Karpas-422 (cell line): ENCODE measurements at places on chromosomes 6 and 20.
A peak's percentile ranks its signal among the peaks of the same experiment; 100 is the strongest.

DNA sequence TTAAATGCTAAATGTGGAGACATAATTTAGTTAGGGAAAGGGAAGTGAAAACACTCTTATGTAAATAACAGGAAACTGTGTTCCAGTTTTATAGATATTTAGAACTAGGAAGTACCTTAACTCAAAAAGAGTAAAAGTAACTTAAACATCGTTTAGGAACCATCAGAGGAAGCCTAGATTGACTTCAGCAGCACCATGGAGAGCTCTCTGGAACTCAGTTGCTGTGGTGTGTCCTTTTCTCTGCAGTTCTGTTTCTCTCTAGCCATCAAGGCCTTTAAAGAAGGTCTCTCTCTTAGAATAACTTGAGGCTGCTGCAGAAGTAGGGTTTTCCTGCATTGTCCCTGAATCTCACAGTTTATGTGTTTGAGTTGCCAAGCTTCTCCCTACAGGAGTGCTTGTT, 26.9 kb downstream of the CLVS2 start:
- DNase-seq = no peak

GRCh38 chr20:574297-574942, 30.8 kb upstream of the CSNK2A1 start:
- DNase-seq = no peak

GRCh38 chr20:41344938-41345728, 4.5 kb downstream of the LPIN3 start:
- DNase-seq = no peak

GRCh38 chr20:52465991-52466390, 274.4 kb upstream of the ZFP64 start:
- no peak for DNase-seq

GRCh38 chr20:25033265-25033923, 24.5 kb downstream of the ACSS1 start:
- no peak for DNase-seq

GRCh38 chr20:20083807-20084206, 31.5 kb downstream of the CFAP61 start:
- DNase-seq = peak; percentile 75

- DNase-seq = peak; percentile 78
Measured at GRCh38 chr6:147204060-147204785, at the start of gene STXBP5. STXBP5 (plus strand) TSS chr6:147204417; CDS start chr6:147204533, 116 bp downstream.

DNA sequence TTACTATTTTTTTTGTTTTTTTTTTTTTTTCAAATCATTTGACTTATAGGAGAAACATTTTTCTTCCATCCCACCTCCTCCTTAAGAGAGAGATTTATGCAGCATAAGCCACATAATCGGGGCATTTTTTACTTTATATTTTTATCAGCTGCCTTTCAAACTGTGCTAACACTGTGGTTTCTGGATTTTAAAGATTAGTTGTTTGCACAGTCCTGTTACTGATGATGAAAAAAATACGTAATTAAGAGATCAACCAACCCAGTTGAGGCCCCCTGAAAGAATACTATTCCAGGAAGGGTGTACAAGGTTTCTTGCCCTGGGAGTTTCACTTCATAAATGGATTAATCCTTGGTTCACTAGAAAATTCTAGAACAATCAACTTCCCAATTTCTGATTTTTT, 68.3 kb downstream of the MMS22L start:
- no peak for DNase-seq

DNA sequence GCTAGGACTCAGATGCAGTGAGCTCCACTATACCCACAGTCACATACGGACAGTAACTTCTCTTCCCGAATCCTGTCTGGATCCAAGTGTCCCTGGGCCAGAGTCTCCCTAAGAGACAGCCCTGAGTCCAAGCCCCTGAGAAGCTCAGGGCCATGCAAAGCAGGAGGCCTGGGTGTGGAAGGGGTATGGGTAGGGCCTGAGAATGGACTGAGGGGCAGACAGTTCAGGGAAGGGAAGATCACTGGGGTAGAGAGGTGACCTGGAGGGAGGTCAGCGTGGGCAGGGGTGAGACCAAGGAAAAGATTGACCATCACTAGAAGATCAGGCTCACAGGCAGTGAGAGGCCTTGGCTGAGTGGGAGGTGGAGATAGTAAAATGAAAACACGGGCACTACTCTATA, 8.8 kb downstream of the RPS6KA2 start:
- no peak for DNase-seq

GRCh38 chr6:35185302-35185681, 28.5 kb upstream of the SCUBE3 start:
- DNase-seq = no peak

DNA sequence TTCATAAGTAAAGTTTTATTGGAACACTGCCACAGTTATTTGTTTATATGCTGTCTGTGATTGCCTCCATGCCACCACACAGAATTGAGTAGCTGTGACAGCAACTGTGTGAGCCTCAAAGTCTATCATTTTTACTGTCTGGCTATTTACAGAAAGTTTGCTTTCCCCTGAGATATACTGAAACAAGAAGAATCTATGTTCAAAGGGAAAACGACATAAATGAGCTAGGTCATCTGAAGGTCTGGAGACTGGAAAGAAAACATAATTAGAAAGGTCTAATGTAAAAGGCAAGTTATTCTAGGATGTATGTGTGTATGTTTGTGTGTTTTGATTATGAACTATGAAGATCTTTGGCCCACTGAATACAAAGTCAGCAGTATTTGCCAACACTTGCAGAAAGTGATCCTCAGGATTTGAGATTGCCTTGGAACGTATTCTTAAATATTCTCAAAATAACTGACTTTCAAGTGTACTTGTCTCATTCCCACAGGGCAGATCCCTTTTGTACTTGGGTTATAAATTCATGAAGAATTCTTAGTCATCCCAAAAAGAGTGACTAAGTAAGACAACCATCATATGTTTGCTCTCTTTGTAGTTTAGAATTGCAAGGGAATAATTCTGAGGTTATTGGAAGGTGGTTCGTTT, 677.7 kb downstream of the DOK5 start:
- DNase-seq = no peak

DNA sequence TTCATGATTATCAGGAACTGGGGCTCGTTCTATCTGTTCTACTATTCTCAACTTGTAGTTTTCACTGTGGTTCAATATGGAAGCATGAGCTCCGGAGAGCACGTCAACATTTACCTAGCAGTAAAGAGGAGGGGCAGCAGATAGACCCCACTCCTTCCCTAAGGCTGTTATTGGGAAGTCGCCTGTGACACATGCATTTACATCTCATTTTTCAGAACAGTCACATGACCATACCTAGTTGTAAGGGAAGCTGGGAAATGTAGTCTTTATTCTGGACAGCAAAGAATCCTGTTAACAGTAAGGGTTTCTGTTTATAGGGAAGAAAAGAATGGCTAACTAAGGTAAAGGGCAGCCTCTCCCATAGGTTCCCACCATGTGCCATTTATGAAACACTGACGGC, 158.3 kb downstream of the ZFP64 start:
- no peak for DNase-seq

GRCh38 chr6:146287691-146288369, 255.8 kb upstream of the RAB32 start:
- DNase-seq = no peak

- DNase-seq = no peak
Measured at GRCh38 chr6:25009393-25009710, 73.6 kb upstream of the RIPOR2 start.

DNA sequence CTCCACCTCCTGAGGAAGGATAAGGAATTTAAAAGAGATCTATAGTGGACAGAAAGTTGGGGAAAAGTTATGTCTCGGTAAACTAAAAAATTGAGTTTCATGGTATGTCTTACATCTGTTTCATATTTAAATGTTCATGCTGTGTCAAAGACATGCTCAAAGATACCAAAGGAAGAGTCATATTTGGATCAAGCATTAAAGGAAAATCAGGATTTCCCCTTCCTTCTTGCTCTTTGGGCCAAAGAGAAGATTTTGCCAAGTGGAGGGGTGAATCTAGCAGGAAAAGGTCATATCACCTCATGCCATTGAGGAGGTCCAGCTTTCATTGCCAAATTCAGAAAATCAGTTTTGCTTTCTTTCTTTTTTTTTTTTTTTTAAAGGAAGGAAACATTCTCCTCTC, 192.4 kb downstream of the OGFRL1 start:
- DNase-seq = no peak

DNA sequence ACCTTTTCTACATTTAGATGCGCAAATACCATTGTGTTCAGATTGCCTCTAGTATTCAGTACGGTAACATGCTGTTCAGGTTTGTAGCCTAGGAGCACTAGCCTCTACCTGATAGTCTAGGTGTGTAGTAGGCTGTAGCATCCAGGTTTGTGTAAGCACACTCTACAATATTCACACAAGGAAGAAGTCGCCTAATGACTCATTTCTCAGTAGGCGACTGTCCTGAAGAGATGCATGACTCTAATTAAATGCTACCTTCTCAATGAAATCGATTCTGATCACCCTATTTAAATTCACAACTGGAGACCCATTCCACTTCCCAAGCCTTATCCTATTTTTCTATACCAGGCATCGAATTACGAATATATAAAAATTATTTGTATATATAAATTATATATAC, 1.3 kb downstream of the MCUR1 start:
- no peak for DNase-seq

- no peak for DNase-seq
Measured at GRCh38 chr20:42130810-42131596, 512.8 kb upstream of the CHD6 start.

- DNase-seq = no peak
Measured at GRCh38 chr6:147067184-147067583, 137.0 kb upstream of the STXBP5 start.

DNA sequence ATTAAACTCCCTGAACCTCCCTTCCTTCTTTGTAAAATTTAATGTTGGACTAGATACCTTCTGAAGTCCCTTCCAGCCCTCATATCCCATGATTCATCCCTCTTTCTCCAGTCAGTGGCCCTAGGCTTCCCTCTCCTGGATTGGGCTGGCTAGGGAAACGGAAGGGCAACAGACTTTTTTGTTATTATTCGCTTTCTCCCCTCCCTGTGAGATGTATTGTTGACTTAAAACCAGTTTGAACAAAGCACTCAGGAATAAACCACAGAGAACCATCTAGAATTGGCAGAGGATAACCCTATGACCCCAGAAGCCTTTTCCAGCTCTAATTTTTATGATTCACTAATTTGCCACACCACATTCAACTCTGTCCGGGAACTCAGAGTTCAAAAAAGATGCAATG, 239.7 kb upstream of the SUPT3H start:
- no peak for DNase-seq

GRCh38 chr6:158729906-158730540, 80.2 kb downstream of the SYTL3 start:
- no peak for DNase-seq

GRCh38 chr6:36098920-36099647, 31.2 kb upstream of the MAPK13 start:
- no peak for DNase-seq

DNA sequence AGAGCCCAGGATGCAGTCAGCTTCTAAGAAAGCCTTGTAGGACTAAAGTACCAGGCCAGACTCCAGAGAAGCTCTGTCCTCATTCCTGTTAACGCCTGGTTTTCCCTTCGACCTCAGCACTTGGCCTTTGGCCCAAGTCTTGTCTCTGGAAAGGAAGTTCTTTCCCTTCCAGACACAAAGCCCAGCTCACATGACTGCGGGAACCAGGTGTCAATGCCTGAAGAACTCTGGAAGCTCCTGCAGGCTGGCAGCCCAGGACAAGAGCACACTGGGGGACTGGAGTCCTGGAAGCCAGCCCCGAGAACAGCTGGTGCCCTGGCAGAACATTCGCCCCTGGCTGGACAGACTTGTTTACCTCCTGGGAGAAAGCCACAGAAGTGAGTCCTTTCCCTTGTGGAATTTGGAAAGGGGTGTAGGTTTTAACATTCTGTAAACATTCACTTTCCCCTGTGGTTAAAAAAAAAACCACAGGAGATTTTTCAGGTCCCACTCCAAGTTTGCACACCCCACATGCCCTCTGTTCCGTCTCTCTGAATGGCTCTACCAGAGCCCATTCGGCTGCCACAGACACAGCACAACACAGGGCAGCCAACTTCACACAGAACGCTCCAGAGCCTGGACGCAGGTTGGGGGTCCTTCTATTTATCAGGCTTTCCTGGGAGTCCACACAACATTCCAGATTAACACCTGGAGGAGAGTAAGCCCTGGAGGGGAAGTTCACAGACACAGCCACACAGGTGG, 18.1 kb downstream of the ACSS1 start:
- DNase-seq = no peak

- DNase-seq = no peak
Measured at GRCh38 chr20:51720854-51721253, 47.3 kb downstream of the ATP9A start.

- no peak for DNase-seq
Measured at GRCh38 chr6:134539865-134540323, 222.0 kb upstream of the SGK1 start.

DNA sequence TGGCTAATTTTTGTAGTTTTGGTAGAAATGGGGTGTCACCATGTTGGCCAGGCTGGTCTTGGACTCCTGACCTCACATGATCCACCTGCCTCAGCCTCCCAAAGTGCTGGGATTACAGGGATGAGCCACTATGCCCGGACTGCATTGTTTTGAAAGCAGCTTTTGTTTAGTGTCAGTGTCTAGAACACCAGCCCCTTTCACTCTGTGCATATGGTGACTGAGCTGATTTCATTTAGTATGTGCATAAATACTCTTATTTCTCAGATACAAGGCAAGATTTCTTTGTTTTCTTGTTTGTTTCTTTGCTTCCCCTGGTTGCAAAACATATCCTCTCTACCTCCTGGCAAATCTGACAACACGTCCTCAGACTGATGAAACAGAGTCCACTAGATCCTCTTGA, 152.8 kb upstream of the CHD6 start:
- DNase-seq = no peak

- peak; percentile 95 for DNase-seq
Measured at GRCh38 chr6:31897612-31898382, at the start of gene EHMT2. EHMT2 (minus strand) TSS chr6:31897698; CDS start chr6:31897677, 21 bp downstream.

DNA sequence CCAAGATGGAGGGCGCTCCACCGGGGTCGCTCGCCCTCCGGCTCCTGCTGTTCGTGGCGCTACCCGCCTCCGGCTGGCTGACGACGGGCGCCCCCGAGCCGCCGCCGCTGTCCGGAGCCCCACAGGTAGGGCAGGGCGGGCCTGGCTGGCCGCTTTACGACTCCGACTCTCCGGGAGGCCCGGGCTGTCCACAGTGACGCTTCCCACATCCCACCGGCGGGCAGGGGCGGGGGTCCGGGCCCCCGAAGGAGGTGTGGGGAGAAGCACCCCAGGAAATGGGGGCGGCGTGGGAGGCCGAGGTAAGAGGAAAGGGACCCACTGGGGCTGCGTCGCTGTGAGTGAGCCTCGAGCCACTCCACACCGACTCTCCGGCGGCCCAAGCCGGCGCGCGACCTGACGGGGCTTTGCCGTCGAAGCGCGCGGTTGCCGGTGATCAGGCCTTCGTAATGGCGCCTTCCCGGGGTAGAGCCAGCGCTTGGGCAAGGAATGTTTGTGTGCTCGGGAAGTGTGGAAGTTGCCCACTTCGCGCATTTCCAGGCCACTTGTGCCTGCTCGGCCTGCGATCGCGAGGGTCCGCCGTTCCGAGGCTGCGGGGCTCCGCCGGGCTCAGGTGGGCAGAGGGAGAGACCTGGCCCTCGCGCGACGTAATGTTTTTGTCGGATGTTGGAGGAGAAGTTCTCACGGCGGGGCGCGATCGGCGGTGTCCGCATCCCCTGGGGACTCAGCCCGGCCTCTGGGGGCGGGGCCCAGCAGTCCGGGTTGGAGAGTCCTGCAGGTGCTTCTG, 427 bp downstream of the GINM1 start:
- peak; percentile 80 for DNase-seq
